ENCODE measurements at places on chromosomes 6 and 20.

DNA sequence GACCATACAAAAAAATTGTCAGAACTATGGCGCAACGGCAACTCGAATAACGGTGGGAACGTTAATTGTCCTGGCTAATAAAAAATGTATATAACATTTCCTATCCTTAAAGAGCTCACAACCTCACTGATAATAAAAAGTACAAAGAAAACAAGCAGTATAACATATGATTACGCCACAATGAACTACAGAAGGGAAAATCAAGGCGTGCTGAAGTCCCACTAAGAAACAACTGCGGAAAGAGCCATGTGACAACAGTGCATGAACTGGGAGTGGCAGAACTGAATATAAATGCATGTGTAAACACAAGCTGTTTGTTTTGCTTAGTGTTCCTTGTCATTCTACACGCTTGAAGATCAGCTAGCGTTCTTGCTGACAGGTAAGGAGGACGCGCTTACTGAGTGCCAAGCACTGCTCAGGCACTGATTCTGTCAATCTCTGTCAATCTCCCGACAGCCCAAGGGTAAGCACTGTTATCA is 466 bp upstream of the PSMB1 start:
- peak; percentile 85 for DNase-seq

DNA sequence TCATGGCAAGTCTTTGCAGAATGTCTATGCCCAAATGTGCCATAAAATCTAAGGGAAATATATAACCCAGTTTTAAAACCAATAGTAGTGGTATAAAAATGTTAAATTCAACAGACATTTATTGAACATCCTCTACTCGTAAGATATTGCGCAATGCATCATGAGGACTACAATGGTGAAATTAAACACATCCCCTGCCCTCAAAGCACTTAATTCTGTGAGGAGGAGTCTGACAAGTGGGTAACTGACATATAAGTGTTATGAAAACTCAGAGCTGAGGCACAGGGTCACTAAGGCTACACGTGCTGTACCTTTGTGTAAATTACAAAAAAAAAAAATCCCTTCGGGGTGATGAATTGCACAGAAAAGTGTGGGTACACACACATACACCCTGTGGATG is 6.2 kb downstream of the PKHD1 start:
- DNase-seq, result no peak

DNA sequence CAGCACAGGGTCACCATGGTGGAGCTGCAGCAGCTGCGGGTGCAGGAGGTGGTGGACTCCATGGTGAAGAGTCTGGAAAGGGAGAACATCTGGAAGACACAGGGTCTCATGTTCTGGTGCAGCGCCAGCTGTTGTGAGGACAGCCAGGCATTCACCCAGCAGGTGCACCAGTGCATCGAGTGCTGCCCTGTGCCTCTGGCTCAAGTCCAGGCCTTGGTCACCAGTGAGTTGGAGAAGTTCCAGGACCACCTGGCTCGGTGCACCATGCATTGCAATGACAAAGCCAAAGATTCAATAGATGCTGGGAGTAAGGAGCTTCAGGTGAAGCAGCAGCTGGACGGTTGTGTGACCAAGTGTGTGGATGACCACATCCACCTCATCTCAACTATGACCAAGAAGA is 22.9 kb upstream of the RIPK1 start:
- no peak for DNase-seq

GRCh38 chr6:167574431-167575151 is 249.7 kb downstream of the TTLL2 start:
- DNase-seq, result no peak

- no peak for DNase-seq
Observed at GRCh38 chr6:123402052-123402451, 234.7 kb downstream of the TRDN start.

GRCh38 chr6:13357551-13358075 is 29.3 kb upstream of the TBC1D7 start:
- peak; percentile 41 for DNase-seq

GRCh38 chr6:10633216-10633615 is 61.2 kb downstream of the C6orf52 start:
- no peak for DNase-seq

DNA sequence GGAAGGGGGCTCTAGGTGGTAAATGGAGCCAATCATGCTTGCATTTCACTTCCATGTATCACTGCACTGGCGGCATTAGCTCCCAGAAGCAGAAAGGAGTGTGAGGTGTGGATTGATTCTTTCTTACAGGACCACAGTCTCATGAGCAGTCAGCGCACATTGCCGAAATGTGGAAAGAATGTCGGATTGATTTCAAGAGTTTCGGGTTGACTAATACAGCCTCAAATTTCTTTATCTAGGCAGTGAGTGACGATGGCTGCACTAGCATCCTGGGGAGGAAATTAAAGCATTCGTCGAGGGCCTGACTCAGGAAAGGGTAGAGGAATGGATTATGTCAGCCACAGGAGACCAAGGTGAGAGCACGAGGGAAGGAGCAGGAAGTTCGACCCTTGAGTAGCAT is 222.8 kb upstream of the CDYL start:
- no peak for DNase-seq

GRCh38 chr6:70385901-70386300 is 27.4 kb upstream of the FAM135A start:
- DNase-seq, result no peak
